ENCODE measurements at places on chromosomes 4 and X.
A peak's percentile ranks its signal among the peaks of the same experiment; 100 is the strongest.

- DNase-seq = no peak
These were observed 37.3 kb downstream of the KLHL15 start for GRCh38 chrX:23989689-23990088.

- no peak for DNase-seq
These were observed 294.3 kb downstream of the GUCY2F start for GRCh38 chrX:109187473-109188168.

DNA sequence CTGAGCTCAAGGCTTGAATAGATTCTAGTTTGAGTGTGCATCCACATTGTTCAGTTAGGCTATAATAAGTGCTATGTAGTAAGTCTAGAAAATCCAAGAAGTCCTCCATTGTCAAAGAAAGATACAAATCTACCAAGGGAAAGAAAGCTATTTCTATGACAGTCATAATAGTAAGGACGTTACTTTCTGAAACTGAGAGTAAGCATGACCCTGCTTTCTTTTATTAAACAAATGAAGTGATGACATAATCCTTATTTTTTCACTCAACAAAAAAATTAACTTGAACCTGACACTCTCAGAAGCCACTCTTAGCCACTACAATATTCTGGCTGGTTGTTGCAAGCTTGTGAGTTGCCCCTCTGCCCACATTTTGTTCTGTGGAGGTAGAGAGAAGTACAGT is 33.8 kb upstream of the AMELX start:
- no peak for DNase-seq

- DNase-seq = no peak
These were observed 10.9 kb downstream of the SMARCA1 start for GRCh38 chrX:129512409-129512808.

DNA sequence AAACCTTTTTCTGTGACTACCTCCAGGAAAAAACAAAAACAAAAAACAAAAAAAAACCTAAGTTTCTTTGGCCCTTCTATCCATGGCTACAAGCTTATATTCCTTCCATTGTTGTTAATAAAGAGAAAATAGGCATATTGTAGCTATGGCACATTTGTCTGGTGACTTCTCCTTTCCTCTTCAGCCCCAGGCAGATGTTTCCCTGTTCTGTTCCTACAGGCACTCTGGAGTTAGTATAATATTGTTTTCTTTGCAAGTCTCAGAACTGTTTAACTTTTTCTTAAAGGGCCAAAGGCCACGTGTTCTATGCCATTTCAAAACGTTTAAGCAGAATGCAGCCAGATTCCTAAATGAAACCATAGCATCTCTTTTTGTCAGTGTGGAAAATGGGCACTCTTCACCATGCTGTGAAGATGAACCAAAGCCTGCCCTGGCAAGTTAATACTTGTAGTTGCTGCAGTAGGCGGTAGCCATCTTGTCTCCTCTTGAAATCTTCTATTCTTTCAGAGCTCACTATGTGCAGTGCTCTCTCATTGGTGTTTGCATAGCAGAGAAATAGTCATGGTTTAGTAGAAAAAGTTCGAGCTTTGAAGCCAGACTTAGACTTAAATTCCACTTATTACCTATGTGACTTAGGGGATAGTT is 44.8 kb upstream of the MTMR1 start:
- no peak for DNase-seq

GRCh38 chr4:180341926-180342325 is 1901.3 kb upstream of the TENM3 start:
- no peak for DNase-seq

DNA sequence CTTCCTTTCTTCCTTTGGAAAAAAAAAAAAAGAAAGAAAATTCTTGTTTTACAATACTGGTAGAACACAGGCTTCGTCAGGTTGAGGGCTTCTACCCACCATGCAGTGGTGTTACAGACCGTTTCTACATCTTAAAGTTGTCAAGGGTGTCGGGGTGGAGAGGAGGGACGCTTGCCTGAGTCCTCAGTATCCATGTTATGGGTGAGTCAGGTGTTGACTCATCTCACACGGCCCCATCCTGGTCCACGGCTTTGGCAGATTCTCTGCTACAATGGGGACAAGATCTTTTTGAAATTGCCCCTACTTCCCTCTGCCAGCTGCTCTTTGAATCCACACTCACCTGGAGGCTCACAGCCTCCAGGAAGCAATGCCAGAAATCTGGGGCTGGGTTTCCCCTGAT is 310.3 kb upstream of the ZFP42 start:
- no peak for DNase-seq

DNA sequence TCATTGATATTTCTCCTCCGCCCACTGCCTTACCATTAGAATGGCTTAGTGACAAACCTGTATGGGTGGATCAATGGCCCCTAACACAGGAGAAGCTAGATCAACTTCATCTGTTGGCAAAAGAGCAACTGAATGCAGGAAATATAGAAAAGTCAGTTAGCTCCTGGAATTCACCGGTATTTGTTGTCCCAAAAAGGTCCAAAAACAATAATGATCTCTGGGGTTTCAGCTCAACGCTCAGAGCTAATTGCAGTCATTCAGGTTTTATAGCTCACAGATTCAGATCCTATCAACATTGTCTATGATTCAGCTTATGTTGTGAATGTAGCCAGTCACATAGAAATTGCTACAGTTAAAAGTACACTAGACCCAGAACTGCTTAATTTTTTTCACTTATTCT is 124.0 kb upstream of the ZCCHC13 start:
- no peak for DNase-seq

GRCh38 chr4:34289489-34289888 is 1954.8 kb downstream of the ARAP2 start:
- no peak for DNase-seq

GRCh38 chr4:61220556-61220955 is 20.4 kb downstream of the ADGRL3 start:
- DNase-seq = no peak

GRCh38 chr4:67593741-67594175 is 35.2 kb downstream of the STAP1 start:
- DNase-seq = peak; percentile 13

- DNase-seq = no peak
These were observed 491.2 kb downstream of the INPP4B start for GRCh38 chr4:142354794-142355420.

- DNase-seq = no peak
These were observed 49.5 kb upstream of the HELT start for GRCh38 chr4:184968784-184969201.

GRCh38 chr4:84403656-84404055 is 95.4 kb downstream of the NKX6-1 start:
- DNase-seq = peak; percentile 3

DNA sequence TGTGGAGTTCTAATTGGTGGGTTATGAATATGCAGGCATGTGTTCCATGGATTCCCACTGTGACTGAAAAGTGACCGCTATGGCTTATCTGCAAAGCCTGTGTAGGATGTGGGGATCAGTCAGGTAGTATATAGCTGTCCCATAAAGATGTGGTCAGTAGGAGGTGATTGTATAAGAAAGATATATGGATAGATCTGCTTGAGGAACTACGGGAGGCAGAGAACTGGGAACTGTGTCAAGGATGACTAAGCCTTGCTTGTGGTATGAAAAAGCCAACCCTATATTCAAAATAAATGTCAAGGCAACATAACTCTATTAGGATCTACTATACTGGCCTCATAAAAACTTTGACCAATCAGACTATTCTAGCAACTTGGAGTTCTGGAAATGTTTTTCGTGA is 185.2 kb downstream of the KLHL4 start:
- no peak for DNase-seq

DNA sequence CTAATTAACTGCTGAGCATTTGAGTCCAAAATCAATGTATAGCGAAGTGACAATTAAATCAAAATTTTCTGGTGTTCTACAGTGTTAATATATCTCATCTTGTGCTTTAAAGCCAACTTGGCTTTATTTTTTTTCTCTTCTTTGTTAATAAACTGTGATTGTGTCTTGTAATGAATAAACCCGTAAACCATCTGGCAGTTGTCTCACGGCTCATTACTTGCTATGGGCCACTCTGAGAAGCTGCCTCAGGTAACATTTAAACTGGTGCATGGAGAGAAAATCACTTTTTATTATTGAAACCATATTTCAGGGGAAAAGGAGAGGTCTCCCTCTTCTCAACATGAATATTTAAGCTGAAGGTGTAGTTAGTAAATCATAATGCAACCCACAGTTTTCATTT is 694.0 kb downstream of the KCTD8 start:
- DNase-seq = no peak

GRCh38 chrX:123087326-123087725 is 96.8 kb upstream of the GRIA3 start:
- DNase-seq = peak; percentile 69

DNA sequence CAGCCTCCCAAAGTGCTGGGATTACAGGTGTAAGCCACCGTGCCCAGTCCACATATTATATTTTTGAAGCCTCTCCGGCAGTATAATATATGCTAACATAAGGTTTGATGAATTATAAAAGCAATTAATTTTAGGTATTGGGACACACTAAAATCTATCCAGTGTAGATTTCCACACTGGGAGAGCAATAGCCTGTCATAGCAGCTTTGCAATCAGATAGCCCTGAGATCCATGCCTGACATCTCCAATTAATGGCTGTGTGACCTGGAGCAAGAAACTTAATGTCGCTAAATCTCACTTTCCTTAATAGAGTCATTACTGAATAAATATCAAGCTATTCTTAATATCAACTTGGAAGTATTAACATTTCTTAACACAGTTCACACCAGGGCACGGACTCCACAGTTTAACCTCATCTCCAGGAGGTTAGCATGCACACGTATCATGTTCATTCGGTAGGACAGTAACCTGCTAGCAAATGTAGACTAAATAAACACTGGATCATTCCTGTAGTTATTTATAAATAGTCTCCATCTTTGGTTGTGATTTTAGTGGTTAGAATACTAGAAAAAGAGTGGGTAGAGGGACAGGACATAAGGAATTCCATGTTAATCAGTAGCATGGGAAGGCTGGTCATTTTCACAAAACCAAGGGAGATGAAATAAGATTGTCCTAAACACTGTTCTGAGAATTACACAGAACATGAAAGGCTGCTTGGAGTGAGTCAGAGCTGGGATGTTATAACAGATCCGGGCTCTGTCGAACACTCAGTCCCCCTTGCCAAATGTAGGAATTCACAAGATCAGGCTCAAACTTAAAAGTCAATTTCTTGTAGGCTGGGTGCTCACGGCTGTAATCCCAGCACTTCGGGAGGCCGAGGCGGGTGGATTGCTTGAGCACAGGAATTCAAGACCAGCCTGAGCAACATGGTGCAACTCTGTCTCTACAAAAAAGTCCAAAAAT is 254.7 kb downstream of the PALLD start:
- peak; percentile 54 for DNase-seq

DNA sequence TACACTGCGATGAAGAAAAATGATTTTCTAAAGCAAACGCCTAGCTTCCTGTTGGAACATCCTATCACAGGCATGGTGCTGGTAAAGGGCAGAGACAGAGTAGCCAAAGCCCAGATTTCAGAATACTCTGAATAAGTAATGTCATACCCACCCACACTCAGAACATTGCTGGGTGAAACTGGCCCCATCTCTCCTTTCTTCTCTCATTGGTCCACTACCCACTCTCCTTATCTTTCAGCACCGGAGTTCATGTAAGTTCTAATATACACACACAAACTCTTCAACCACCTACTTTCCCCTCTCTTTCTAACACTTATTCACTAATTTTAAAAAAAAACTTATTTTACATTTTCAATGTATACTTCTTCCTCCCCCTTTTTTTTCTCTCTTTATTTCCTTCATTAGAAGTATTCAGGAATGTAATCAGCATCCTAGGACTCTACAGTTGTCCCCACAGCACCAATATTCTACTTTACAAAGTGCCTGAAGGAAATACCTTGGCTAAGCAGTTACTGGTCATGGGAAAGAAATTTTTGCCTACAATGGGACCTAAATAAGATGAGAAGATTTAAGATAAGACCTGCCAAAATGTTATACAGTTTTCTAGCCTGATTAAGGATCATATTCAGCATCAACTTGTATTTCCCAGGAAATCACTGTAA is 63.0 kb downstream of the SEC24D start:
- DNase-seq = no peak

- no peak for DNase-seq
These were observed 40.4 kb upstream of the MAOA start for GRCh38 chrX:43615660-43616059.

DNA sequence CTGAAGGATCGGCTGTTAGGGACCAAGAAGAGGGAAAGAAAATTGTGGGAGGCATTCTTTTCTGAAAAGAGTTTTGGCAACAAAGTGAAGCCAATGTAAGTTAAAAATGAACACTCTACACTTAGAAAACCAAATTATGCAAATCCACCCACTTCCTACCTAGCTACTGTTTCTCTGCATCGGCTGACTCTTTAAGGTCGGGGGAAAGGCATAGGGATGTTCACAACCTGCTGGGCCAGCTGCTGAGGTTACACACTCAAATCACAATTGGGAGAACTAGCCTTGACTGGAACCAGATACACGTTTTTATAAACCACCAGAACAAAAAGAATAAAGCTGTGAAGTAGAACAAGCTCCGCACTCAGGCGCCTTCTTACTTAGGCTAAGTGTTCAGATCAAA is 165.7 kb downstream of the LDB2 start:
- DNase-seq = no peak

GRCh38 chr4:74006009-74006476 is 7.6 kb upstream of the CXCL5 start:
- DNase-seq = peak; percentile 87

- no peak for DNase-seq
These were observed 180.7 kb downstream of the CRLF2 start for GRCh38 chrX:1031521-1032430.

GRCh38 chr4:35950442-35950841 is 293.9 kb downstream of the ARAP2 start:
- no peak for DNase-seq

- DNase-seq = no peak
These were observed 257.3 kb upstream of the TAPT1 start for GRCh38 chr4:16483540-16483939.

GRCh38 chr4:37734989-37735388 is 48.8 kb upstream of the RELL1 start:
- DNase-seq = no peak

DNA sequence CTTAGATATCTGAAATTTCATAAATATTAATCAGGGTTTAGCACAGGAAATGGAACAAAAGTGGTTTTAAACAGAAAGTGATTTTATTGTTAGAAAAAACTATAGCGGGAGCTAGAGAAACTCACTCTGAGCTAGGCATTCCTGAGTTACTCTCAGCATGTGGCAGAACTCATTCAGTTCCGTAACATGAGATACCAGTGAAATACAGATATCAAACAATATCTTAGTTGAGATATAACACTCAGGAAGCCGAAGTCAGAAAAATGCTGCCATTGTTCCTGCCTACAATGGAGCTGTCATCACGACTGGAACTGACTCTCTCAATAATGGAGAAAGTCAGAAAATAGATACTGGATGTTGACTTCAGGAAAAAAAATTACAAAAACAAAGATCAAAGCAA is 1428.7 kb downstream of the PCDH18 start:
- no peak for DNase-seq

DNA sequence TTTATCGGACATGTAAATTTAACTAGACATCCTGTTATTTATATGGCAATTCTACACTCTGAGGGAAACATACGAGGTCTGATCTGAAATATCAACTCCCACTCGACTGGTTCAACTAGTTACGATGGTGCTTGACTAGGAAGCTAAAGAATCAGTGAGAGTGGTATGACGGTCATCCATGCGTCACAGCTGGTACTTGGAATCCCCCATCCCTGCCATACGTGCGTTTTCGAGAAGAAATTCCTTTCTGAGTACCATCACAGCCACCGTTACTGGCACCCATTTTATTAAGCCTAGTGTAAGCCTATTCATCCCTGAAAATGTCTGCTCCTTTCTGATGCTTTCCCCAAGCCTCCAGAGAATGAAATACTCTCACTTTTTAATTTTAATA is 695 bp upstream of the PIGA start:
- DNase-seq = peak; percentile 50

- DNase-seq = no peak
These were observed 790.4 kb upstream of the GALNTL6 start for GRCh38 chr4:171022824-171023230.

Measured in fibroblast of gingiva (primary cell).